ENCODE measurements at places on chromosomes 12 and 14. TPM values are rescaled to one million over a fixed set of nuclear protein-coding genes. Genes with fewer than 3 reads are reported as not detected.

TMEM121 gene
- 5.2 TPM for total RNA-seq

KLHL33 gene
- 0.07 TPM for total RNA-seq

NEUROD4 gene
- not detected for total RNA-seq

SLCO1C1 gene
- not detected for total RNA-seq

EPYC gene
- 0.39 TPM for total RNA-seq

FAM181A gene
- not detected for total RNA-seq

B4GALNT3 gene
- 3.6 TPM for total RNA-seq

CRIP2 gene
- 71.8 TPM for total RNA-seq

TRPV4 gene
- 0.75 TPM for total RNA-seq

- DNase-seq: no peak
- H3K27me3 ChIP-seq: no peaks in the 10 kb centered on the region
- no peak overlapping the region for H3K27ac ChIP-seq
- no peaks in the 10 kb centered on the region for H3K36me3 ChIP-seq
- peaks cover 32% of the 10 kb centered on the region for H3K4me1 ChIP-seq
Measured at GRCh38 chr14:68654471-68654941, 138.4 kb downstream of the ZFP36L1 start.

DNA sequence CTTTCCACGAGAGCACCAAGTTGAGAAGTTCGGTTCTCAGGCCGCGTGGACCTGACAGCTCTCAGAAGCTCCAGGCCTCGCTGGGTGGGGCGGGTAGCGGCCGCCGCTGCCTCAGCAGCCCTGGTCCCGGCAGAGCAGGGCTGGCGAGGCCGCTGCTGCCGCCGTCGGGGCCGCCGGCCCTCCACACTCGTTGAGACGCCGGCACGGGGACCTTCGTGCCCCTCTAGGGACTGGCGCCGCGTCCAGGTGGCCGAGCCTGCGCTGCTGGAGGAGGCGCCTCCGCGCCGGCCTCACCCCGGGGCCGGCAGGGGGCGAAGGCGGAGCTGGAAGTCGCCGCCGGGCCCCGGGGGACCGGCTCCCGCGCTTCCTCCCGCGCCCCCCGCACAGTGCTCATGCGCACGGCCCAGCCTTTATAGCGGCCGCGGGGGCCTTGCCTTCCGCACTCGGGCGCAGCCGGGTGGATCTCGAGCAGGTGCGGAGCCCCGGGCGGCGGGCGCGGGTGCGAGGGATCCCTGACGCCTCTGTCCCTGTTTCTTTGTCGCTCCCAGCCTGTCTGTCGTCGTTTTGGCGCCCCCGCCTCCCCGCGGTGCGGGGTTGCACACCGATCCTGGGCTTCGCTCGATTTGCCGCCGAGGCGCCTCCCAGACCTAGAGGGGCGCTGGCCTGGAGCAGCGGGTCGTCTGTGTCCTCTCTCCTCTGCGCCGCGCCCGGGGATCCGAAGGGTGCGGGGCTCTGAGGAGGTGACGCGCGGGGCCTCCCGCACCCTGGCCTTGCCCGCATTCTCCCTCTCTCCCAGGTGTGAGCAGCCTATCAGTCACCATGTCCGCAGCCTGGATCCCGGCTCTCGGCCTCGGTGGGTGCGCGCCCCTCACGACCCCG is at the start of gene COCH:
COCH (plus strand) TSS at position 440 of the 879 bp plus-strand sequence; CDS start at position 820, 380 bp downstream.
- peaks cover 33% of the 10 kb centered on the region for H3K27me3 ChIP-seq
- H3K36me3 ChIP-seq: no peaks in the 10 kb centered on the region
- H3K4me3 ChIP-seq: peak within 1 kb of the TSS; percentile 52
- no peak for DNase-seq
- no peak within 1 kb of the TSS for H3K27ac ChIP-seq
- H3K4me1 ChIP-seq: peaks cover 19% of the 10 kb centered on the region

GRCh38 chr14:44165286-44165685 is 341.8 kb downstream of the FSCB start:
- H3K4me1 ChIP-seq: no peaks in the 10 kb centered on the region
- H3K36me3 ChIP-seq: no peaks in the 10 kb centered on the region
- H3K4me3 ChIP-seq: no peak overlapping the region
- no peak overlapping the region for H3K27ac ChIP-seq

- no peak for DNase-seq
- H3K27ac ChIP-seq: no peak overlapping the region
- no peaks in the 10 kb centered on the region for H3K36me3 ChIP-seq
- H3K4me1 ChIP-seq: no peaks in the 10 kb centered on the region
- H3K27me3 ChIP-seq: no peaks in the 10 kb centered on the region
Measured at GRCh38 chr12:67546746-67547145, 101.8 kb upstream of the DYRK2 start.

DNA sequence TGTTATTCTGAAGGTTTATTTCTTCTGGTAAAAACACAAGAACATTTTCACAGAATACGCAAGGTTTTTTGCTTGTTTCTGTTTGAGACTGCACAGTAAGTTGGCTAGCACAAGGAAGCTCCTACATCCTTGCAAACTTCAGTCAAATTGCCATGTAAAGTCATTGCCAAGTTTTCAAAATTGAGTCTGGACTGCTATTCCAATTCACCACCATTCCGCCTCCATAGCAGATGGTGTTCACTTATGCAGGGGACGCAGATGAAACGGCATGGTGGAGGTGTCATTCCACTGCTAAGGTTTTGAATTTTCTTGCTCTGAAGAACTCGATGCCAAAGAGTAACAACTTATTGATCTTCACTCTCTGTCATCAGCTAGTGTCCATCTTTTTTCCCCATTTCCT is 303.9 kb upstream of the SYT1 start:
- H3K36me3 ChIP-seq: no peaks in the 10 kb centered on the region
- H3K4me1 ChIP-seq: peaks cover 3% of the 10 kb centered on the region
- no peaks in the 10 kb centered on the region for H3K27me3 ChIP-seq

DNA sequence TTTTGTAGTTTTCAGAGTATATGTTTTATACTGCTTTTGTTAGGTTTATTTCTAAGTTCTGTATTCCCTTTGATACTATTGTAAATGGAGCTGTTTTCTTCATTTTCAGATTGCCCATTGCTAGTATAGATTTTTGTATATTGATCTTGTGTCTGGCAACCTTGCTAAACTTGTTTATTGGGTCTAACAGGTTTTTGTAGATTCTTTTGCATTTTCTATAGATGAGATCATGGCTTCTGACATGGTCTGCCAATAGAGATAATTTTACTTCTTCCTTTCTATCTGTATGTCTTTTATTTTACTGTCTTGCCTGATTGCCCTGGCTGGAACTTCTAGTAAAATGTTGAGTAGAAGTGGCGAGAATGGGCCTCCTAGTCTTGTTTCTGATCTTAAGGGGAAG is 40.3 kb downstream of the ANKRD9 start:
- no peaks in the 10 kb centered on the region for H3K27me3 ChIP-seq
- no peaks in the 10 kb centered on the region for H3K4me1 ChIP-seq
- no peak overlapping the region for H3K27ac ChIP-seq

- H3K27me3 ChIP-seq: no peaks in the 10 kb centered on the region
- no peak for DNase-seq
Measured at GRCh38 chr12:75571656-75572205, 60.3 kb upstream of the KRR1 start.

DNA sequence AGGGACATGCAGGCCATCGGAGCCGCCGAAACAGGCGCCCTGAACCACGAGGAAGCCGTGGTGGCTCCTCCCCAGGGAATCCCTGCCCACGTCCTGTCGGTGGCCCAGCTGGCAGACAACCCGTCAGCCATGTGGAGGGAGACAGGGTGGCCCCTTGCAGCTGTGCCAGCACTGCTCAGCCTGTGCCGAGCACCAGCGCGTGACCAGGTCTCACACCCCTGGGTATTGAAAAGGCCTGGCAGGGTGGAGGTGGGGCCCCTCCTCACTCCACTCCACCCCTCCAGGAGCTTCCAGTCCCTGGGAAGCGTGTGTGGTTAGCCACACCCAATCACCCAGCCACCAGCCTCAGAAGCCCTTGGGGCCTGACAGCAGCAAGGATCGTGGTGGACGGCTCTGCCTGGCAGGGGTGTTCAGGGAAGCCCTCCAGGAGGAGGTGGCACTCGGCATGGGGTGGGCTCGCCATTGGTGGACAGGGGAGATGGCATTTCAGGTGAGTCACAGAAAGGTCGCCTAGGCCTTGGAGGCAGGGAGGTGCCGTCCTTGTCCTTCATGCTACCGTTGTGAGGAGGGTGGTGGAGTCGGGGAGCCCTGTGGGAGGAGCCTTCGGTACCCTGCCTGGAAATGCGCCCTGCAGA is 12.3 kb upstream of the DLK1 start:
- no peak overlapping the region for H3K4me3 ChIP-seq
- peaks cover 2% of the 10 kb centered on the region for H3K4me1 ChIP-seq
- H3K27me3 ChIP-seq: peaks cover 6% of the 10 kb centered on the region
- no peak overlapping the region for H3K27ac ChIP-seq

DNA sequence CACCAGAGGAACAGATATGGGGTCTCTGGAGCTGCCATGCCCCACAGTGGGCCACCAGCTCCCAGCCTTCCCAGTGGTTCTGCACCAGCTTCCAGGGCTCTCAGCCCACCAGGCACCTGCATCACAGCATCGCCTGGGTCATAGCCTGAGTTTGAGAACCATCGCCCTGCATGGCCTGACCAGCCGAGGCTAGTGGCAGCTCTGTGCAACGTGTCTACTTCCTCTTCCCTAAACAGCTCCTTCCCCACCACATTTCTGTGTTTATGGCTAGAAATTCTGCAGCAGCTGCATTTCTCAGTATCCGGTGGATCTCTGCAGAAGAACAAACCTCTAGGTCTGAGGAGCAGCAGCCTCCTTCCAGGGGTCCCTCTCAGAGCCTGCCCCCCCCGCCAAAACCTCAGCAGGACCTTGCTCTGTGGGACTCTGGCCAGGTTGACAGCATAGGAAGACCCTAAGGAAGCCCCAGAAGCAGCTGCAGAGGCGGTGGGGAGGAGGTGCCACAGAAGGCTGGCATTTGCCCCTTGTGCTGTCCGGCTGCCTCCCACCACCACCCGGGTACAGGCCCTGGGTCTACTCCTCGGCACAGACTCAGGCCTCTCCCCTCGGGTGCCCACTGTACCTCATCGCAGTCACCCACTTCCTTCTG is 47.7 kb downstream of the PSMA6 start:
- DNase-seq: no peak
- H3K27me3 ChIP-seq: no peaks in the 10 kb centered on the region
- no peak overlapping the region for H3K4me3 ChIP-seq
- peaks cover 16% of the 10 kb centered on the region for H3K4me1 ChIP-seq
- no peaks in the 10 kb centered on the region for H3K36me3 ChIP-seq

- H3K4me1 ChIP-seq: no peaks in the 10 kb centered on the region
- H3K4me3 ChIP-seq: no peak overlapping the region
- no peak overlapping the region for H3K27ac ChIP-seq
- no peaks in the 10 kb centered on the region for H3K36me3 ChIP-seq
- peak; percentile 90 for DNase-seq
Measured at GRCh38 chr12:29547151-29547632, 49.7 kb upstream of the OVCH1 start.

DNA sequence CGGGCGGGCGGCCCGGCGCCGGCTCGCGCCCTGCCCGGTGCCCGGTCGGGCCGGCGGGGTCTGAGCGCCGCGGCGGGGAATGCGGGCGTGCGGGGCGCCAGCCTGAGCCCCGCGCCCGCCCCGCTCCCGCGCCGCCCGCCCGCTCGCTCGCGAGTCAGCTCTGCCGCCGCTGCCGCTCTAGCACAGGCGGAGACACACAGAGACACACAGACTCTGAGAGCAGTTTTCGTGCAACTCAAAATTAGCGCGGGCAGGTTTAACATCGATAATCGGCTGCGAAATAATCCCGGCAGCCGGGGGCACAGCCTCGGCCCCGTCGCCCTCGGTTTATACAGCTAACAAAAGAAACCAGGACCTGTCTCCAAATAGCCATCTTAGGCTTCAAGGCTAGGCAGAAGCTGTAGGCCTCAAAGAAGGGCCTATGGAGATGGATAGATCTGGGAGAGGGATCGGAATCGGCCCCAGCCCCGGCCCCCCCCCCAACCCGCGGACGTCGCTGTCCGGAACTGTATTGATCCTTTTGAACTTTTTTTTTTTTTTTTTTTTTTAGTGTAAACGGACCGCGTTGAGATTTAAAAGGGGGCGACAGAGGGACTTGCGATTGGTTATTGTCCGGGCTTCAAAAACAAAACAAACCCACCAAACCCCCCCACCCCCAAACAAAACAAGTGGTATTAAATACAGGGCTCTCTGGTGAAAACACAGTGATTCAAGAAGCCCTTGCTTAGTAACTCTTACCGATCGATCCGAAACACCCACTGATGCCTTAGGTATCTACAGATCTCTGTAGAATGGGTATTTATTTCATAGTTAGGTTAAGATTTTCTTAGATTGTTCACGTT is 1.1 kb downstream of the ARID2 start:
- no peaks in the 10 kb centered on the region for H3K36me3 ChIP-seq
- DNase-seq: peak; percentile 46
- no peaks in the 10 kb centered on the region for H3K27me3 ChIP-seq
- peaks cover 8% of the 10 kb centered on the region for H3K4me1 ChIP-seq
- peak overlapping the region; percentile 79 for H3K4me3 ChIP-seq

DNA sequence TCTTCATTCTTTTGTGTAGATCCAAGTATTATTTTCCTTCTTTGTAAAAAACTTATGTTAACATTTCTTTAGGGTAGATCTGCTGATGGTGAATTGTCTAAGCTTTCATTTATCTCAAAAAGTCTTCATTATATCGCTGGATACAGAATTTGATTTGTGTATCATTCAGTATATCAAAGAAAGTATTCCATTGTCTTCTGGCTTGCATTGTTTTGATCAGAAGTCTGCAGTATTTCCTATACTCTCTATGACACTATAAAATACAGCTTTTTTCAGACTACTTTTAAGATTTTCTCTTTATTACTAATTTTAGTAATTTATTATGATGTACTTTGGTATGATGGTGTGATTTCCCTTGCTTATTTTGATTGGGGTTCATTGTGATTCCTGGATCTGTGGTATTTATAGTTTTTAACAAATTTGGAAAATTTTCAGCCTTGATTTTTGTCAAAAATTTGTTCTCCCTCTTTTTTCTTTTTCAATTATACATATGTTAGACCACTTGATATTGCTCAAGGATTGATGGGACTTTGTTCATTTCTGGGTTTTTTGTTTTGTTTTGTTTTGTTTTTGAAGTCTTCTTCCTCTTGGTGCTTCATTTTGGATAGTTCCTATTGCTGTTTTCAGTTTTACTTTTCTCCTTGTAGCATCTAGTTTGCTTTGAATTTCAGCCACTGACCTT is 176.5 kb downstream of the ZFP36L1 start:
- H3K4me1 ChIP-seq: peaks cover 9% of the 10 kb centered on the region
- DNase-seq: no peak
- H3K36me3 ChIP-seq: no peaks in the 10 kb centered on the region
- no peak overlapping the region for H3K4me3 ChIP-seq
- no peaks in the 10 kb centered on the region for H3K27me3 ChIP-seq

GRCh38 chr14:54133896-54134295 is 177.3 kb upstream of the BMP4 start:
- no peaks in the 10 kb centered on the region for H3K4me1 ChIP-seq
- peak; percentile 30 for DNase-seq
- H3K27ac ChIP-seq: no peak overlapping the region
- no peaks in the 10 kb centered on the region for H3K36me3 ChIP-seq
- no peaks in the 10 kb centered on the region for H3K27me3 ChIP-seq

DNA sequence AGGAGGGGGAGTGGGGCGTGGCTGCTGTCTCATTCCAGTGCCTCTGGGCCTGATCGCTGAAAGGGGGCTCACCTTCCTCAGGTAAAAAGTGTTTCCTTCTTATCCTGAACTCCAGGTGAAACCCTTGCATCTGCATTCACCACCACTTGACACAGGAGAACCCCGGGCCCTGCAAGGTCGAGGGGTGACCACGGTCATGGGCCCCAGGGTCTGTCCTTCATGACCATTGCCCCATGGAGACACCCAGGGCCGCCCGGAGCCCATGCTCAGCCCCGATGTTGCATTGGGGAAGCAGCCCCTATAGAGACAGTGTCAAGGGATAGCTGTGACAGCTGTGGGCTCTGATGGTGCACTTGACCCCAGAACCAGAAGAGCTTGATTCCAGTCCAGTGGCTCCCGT is 34.4 kb upstream of the DYNC1H1 start:
- H3K27ac ChIP-seq: no peak overlapping the region
- no peak overlapping the region for H3K4me3 ChIP-seq
- H3K36me3 ChIP-seq: peaks cover 3% of the 10 kb centered on the region
- peaks cover 5% of the 10 kb centered on the region for H3K4me1 ChIP-seq

Measured in astrocyte (in vitro differentiated cells and primary cell).